ENCODE measurements at places on chromosomes 13 and 19.

GRCh38 chr19:34588249-34588648 lies 88.7 kb downstream of the SCGB2B2 start:
- DNase-seq: no peak

DNA sequence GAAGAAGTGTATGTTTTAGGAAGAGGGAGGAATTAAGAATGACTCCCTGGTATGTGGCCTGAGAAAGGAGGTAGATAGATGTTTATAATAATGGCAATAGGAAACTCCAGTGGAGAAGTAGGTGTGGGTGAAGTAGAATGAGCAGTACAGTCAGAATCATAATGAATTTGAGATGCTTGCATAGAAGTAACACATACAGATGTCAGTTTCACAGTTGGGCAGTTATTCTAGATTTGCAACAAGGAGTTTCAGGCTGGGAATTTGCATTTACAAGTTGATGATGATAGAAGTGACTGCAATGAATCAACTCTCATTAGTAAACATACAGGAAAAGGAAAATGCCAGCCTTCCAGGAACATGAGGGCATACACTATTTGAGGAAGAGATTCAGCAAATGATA lies 149.0 kb downstream of the SLITRK1 start:
- DNase-seq: no peak

GRCh38 chr19:15293781-15294491 lies 38.4 kb downstream of the BRD4 start:
- DNase-seq: no peak

- DNase-seq: no peak
Measured at GRCh38 chr13:111908981-111909380, 158.0 kb upstream of the SOX1 start.

DNA sequence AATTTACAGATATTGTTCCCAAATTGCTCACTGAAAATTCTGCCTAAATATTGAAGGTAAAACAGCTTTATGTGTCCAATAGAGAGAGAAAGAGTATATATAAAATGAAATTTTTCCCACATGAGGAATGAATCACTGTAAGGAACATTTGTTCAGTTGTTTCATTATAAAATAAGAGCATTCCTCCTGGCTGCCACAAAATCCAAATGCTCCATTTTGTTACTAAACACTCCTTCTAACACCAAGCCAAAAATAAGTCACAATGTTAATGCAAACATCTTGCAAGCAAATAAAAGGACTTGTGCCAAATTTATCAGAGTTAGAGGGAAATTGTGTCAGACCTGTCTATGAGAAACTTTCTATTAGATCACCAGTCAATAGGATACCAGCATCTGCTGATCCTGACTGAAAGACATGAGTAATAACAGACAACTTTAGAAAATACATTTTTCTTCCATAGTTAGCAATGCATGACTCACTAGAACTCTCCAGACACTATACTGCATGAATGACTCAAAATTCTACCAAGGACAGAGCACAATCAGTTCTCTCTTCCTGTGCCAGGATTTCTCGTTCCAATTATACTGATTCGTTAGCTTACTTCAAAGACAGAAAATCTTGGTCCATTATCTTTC lies 83.5 kb upstream of the FNDC3A start:
- peak; percentile 88 for DNase-seq

DNA sequence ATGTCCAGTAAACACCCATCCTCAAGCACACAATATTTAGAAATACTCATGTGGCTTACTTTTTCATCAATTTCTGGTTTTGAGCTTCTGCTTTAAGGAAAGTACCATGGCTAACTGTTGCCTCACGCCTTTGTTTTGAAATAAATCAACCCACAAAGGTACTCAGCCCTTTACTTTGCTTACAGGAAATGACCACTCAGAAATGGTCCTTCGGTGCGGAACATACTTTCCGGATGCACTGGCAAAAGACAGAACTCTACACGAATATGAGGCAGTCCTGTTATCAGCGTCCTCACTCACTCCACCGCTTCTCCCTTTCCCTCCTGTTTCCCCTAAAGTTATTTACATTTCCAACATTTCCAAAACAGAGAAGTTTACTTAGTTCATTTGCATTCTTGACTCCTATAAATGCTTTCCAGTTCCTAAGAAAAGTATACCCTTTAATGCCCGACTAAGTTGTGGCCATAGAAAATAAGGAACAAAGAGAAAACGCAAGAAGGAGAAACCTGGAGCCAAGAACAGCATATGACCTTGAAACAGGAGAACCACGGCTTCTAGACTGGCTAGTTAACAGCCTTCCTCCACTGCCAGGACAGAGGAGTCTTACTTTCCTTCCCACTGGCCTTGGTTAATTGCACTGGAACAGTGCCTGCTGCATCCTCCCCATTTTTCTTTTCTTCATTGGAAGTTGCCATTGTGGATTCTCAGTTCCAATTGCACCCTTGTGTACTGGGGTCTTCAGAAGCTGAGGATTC lies 10.6 kb downstream of the FPR2 start:
- no peak for DNase-seq

GRCh38 chr13:111065698-111066097 lies 49.4 kb upstream of the ARHGEF7 start:
- DNase-seq: no peak

GRCh38 chr13:23330356-23330755 lies 103.1 kb downstream of the SACS start:
- no peak for DNase-seq

DNA sequence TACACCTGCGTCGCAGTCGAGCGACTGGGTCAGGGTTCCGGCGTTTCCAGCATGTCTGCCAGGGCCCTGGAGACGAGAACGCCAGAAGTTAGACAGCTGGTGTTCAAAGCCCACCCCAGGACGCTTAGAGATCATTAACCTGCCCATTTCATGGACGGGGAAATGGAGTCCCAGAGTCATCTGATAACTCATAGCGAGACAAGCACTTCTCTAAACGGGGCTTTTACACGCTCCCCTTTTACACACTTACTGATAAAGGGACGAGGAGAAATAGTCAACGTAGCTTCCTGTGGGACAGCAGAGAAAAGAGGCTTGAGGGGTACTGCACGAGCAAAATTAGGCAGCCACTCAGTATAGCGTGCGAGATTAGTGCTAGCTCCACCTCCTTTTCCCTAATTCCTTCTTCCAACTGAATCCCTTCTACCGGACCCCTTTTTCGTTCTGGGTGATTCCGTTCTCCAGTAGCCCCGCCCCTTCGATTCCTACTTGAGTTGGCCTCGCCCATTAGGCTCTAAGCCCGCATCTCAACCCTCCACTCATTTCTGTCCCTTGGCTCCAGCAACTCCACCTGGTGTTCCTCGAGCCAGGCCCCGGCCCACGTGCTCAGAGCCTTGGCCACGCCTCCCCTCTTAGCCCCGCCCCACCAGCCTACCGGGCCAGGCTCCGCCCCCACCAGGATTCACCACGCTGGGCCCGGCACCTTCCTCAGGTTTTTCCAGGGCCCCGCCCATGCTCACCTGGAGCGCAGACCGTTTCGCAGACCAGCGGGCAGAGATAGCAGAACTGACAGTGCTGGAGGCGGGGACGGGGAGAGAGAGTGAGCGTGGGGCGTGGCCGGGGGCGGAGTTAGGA lies 3.7 kb downstream of the HRC start:
- no peak for DNase-seq

GRCh38 chr19:41587101-41587837 lies 11.3 kb downstream of the CEACAM21 start:
- DNase-seq: no peak

DNA sequence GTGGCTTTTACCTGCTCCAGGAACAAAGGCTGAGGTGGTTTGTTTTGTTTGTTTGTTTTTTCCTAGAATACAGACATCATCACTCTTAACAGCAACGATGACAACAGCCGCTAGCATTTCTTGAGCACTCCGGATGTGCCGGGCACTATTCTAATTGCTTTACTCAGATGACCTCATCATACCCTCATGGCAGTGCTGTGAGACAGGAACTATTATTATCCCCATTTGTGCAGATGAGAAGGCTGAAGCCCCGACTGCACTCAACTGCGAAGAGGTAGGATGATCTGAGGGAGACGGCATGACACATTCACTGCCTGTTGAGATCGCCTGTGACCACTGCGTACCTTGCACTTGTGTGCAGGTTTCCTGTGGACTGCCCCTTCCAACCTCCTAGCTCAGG lies 66.5 kb downstream of the CCDC70 start:
- DNase-seq: no peak

DNA sequence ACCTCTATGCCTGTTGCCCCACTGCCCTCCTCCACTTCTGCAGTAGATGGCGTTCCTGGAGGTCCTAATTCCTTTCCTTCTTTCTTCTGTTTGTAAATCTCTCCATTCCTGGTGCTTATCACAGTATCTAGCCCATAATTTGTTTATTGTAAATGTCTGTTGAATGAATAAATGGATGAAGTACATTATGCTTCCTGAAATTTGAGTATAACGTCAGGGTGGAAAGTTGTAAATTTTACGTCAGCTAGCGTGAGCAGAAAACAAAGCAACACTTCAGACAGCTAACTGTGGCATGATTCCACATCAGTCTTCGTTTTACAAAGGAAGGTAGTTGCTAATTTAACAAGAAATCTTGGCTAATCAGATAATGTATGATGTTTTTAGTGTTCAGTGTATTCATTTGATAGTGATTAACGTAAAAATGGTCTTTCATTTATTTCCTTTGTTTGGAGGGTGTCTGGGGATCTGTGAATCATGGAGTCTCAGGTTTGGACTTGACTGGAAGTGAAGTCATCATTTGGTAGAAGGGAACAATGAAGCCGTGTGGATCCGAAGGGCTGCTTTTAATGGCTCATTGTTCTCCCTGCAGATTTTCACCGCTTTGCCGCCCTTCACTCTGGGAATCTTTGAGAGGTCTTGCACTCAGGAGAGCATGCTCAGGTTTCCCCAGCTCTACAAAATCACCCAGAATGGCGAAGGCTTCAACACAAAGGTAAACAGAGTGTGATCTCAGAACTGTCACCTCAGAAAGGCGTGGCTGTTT lies 215.1 kb downstream of the SHISA2 start:
- no peak for DNase-seq

DNA sequence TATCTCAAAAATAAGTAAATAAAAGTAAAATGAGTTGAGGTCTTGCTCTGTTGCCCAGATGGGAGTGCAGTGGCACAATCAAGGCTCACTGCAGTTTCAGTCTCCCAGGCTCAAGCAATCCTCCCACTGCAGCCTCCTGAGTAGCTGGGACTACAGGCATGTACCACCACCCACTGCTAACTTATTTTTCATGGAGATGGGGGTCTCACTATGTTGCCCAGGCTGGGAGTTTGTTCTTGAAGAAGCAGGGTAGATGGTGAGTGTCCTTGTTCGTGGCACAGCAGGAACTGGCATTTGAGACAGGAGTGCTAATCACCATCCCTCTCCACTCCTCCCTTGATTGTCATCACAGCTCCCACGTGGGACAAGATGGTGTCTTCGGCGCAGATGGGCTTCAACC lies 3.5 kb downstream of the NLRP2 start:
- DNase-seq: no peak

DNA sequence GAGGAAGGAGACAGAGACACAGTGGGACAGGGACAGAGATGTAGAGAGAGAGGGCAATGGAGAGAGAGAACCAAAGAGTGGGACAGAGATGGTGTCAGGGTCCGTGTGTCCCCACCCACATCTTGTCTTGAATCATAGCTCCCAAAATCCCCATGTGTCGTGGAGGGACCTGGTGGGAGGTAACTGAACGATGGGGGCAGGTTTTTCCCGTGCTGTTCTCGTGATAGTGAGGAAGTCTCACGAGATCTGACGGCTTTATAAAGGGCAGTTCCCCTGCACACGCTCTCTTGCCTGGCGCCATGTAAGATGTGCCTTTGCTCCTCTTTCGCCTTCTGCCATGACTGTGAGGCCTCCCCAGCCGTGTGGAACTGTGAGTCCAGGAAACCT lies 7.5 kb upstream of the PLA2G4C start:
- no peak for DNase-seq

GRCh38 chr19:9362905-9363304 lies at the start of gene ZNF177:
Gene ZNF177 (plus strand): TSS chr19:9363013. CDS start chr19:9378312, 15,299 bp downstream.
- no peak for DNase-seq

DNA sequence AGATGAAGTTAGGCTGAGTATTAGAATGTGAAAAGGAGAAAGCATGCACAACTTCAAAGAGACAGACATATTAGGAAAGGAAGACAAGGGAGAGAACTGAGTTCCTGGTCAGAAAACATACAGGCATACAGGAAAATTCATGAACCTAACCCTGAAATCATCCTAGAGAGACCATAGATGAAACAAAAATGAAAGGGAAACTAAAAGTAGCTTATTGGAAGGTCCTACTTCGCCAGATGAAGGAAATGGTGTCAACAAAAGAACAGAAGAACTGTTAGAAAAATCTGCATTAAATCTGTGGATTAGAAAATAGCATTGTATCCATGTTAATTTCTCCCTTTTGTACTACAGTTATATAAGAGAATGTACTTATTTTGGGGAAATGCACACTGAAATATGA lies 169.0 kb upstream of the UFM1 start:
- no peak for DNase-seq

- DNase-seq: no peak
Measured at GRCh38 chr19:35431145-35431807, 16.8 kb upstream of the FFAR2 start.

GRCh38 chr13:33933810-33934209 lies 115.9 kb downstream of the RFC3 start:
- no peak for DNase-seq

- no peak for DNase-seq
Measured at GRCh38 chr13:34822650-34823049, 119.4 kb upstream of the NBEA start.

- DNase-seq: no peak
Measured at GRCh38 chr19:15456871-15457700, 7.3 kb downstream of the RASAL3 start.

GRCh38 chr13:36046672-36047071 lies 84.5 kb downstream of the DCLK1 start:
- DNase-seq: no peak

DNA sequence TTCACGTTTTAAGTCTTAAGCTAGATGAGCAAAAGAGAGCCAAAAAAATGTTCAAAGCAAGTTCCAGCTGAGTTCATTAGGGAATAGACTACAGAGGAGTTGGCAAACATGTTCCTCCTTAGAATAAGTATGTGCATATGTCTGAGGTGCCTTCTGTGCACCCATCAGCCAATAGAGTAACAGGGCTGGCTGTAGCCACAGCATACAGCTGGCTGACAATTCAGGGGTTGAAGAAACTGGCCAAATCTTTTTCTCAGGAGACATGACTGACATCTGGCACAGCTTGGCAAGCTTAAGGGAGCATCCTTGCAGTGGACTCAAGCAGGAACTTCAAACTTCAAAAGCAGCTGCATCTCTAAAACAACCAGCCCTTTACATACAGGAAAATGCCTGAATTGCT lies 414.8 kb upstream of the PCDH20 start:
- DNase-seq: no peak

GRCh38 chr19:10269333-10270179 lies 1.4 kb upstream of the ICAM1 start:
- peak; percentile 39 for DNase-seq

GRCh38 chr19:8487137-8487851 lies 15.1 kb downstream of the PRAM1 start:
- DNase-seq: no peak

DNA sequence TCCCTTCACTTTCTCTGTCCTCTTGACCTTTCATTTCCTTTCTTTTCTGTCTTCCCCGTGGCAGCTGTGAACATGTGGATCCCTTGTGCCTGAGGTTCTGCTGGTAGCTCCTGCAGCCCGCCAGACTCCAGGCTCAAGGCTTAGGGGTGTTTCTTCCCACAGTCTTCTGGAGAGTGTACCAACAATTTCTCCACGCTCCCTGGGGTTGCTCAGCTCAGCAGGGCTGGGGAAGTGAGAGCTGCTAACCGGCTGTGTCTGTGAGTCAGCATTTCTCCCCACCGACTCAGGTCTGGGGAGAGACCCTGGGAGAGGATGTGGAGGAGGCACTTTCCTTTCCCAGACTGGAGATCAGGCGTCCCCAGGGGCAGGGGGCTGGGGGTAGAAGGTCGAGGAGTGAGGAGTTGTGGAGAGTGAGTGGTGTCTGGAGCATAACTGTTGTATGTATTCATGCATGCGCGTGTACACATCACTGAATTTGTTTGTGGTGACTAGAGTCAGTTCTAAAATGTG lies 193.6 kb downstream of the KCNRG start:
- DNase-seq: peak; percentile 88

All from stromal cell of bone marrow (primary cell).